ENCODE measurements at places on chromosomes 4 and X. TPM values are rescaled to one million over a fixed set of nuclear protein-coding genes. Genes with fewer than 3 reads are reported as not detected.

The P2RY4 gene
- polyA plus RNA-seq: not detected

The TET2 gene
- polyA plus RNA-seq: 3.3 TPM

The PLXNB3 gene
- 2.8 TPM for polyA plus RNA-seq

The TMPRSS11B gene
- polyA plus RNA-seq: 0.06 TPM

The ARHGEF38 gene
- not detected for polyA plus RNA-seq

The SPON2 gene
- polyA plus RNA-seq: 7.8 TPM

All from heart left ventricle (tissue), 16 donors.